ENCODE measurements at places on chromosomes 2 and 18. TPM values are rescaled to one million over a fixed set of nuclear protein-coding genes. Genes with fewer than 3 reads are reported as not detected.

- DNase-seq: no peak
These were observed 8.6 kb downstream of the CLIP4 start for GRCh38 chr2:29123617-29124349.

DNA sequence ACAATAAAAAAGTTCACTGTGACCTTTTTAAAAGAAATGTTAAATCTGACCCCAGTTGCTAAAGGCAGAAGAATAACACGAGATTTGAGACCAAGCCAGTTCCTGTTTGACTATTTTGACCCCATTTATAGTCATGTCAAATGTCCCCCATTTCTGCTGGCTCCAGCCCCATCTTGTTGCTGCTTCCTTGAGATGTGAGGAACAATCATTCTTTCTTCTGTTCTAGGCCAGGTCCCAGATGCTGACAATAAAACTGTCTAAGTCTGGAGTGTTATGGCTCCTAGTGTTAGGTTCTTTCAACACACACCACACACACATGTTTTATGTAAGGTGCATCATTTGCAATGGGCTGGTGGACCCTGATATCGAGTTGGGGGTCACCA, 92.0 kb upstream of the CYP1B1 start:
- no peak for DNase-seq

GRCh38 chr18:71209944-71210343, 921.1 kb downstream of the SOCS6 start:
- no peak for DNase-seq

DNA sequence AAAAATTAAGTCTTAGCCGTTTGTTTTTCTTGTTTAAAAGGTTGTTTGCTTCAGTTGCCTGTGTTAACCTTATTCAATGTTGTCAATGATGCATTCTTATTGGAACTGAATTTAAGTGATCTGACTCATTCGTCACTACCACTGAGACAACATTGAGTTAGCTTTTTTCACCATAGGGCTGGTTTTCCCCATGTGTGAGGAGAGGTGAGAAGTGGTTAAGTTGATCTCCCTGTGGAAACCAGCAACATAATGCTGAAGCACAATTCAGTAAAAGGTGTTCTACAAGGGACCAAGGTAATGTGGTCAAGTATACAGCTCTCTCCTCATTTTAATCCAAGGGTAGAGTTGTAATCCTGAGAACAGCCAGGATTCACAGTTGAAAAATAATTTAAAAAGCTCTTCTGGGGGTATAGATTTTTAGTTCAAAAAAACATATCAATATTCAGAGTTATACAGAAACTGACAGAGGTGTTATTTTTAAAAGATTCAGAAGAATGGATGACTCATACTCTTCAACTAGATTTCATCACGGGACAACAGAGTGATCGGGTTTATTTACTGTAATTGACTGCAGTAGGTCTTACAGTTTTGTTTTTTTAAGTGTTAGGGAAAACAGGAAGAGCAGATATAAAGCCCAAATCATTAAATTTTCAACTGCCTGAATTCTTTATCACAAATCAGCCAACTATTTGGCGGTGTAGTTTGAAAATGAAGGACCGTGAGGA, 12.6 kb downstream of the NOP58 start:
- DNase-seq: no peak

DNA sequence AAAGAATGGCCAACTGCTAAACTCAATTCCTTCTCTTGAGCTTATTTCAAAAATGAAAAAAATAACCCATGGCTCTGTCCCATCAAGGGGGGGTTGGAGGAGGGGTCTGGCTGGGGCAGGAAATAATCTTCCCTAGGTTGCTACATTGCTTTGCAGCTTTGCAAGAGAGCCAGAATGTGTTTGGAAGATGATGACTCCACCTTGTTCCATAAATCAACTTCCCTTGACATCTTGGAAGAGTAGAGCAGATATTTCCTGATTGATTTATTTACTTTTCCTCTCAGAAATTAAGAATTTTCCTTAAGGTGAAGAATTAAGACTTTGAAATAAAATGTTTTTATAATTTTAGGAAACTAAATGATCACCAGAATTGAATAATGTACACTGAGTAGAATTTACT, 41.3 kb downstream of the ESCO1 start:
- no peak for DNase-seq

GRCh38 chr2:17517481-17518211, 594 bp downstream of the RAD51AP2 start:
- no peak for DNase-seq

GRCh38 chr2:118969734-118970395, 27.9 kb downstream of the MARCO start:
- DNase-seq: no peak

DNA sequence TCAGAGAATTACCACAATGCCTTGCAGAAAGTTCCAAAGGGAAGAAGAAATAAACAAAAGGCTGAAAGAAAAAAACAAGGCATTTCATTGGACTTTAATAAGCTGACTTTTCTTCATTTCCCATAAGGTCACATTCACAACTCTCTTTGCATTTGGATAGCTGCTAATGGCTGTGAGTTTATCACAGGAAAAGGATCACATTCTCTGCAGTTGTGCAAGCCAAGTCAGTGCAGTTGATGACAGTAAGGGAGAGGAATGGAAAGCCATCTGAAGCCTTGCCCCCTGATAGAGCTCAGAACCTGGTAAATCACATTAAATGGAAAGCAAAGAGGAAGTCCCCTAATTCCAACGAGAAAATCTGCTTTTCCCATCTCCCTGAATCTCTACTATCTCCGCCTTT, 950.6 kb downstream of the CNTNAP5 start:
- no peak for DNase-seq

- no peak for DNase-seq
These were observed 142.3 kb upstream of the BOD1L2 start for GRCh38 chr18:57004366-57005121.

- DNase-seq: no peak
These were observed 518.8 kb downstream of the LRP1B start for GRCh38 chr2:141611981-141612380.

DNA sequence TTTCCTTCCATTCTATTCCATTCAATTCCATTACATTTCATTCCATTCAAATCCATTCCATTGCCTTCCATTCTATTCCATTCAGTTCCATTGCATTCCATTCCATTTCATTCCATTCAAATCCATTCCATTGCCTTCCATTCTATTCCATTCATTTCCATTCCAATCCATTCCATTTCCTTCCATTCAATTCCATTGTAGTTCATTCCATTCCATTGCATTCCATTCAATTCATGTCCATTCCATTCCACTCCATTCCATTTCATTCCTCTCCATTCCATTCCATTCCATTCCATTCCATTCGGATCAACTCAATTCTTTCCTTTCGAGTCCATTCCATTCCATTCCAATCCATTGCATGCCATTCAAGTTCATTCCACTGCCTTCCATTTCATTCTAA, 1128.3 kb downstream of the RPIA start:
- DNase-seq: no peak

DNA sequence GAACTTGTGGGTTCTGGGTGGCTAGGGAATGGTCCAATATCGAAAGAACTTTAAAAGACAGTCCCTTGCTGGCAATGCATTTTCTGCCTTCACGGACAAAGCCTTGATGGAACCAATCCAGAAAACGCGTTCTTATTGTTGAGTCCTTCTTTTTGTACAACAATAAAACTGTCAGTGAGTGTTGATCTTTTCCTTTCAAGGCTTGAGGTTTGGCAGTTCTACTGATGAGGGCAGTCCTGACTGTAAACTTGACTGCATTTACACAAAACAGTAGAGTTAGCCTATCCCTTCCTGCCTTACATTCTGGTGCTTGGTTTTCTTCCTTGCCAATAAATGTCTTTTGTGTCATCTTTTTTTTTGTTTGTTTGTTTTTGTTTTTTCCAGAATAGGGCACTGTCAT, 2.5 kb upstream of the UGT1A7 start:
- no peak for DNase-seq

DNA sequence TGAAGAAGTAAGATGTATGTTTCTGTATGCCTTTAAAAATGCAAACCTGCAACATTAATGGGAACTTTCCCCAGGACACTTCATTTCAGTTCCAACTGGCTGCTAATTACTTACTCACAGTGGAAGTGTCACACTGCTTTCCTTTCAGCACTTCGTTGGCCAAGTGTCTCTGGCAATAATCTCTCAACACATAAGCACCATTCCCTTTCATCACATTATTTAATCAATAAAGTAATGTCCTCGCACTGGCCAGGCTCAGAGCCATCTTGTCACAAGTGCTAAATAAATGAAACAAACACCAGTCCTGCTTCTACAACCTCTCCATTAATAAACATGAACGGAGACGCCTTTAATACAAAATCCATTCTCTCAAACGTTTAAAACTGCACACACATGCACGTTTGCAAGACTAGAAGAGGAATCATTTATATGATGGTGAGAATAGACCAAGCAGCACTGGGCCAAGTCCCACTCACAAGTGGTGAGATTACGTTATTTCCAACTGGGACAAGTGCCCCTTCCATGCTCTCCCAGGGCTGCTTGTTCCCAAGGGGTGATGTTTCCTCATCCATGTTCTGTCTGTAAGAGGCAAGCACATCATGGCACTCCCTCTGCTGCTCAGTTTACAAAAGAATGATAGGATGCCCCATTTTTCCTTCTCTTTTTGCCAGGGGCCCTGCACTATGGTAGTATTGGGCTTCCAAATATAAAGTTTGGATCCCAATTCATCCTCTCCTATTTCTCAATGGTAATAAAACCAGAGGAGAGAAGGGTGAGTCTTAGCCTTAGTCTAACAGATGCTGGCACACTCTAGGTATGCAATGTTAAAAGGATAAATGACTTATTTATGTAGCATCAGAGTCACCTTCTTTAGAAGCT, 56.8 kb upstream of the ETAA1 start:
- DNase-seq: no peak

DNA sequence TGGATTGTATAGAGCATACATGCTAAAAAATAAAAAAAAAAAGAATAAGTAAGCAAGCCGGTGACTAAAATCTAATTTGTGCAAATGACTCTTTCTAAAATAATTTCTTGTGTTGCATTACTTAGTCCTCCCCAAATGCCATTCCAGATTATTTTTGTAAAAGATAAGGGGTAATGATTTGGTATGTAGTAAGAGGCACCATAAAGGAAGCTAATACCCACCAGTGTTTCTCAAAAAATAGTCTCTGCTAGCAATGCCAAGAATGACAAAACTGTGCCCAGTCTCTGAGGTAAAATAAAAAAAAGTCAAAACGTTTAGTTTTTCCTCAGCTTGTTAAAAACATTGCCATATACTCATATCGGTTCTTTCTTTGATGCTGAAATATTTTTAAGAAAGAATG, 2.7 kb downstream of the METTL5 start:
- no peak for DNase-seq

- DNase-seq: no peak
These were observed 29.2 kb downstream of the CROCC2 start for GRCh38 chr2:240935103-240935876.

- DNase-seq: no peak
These were observed 20.3 kb downstream of the ALK start for GRCh38 chr2:29900971-29901633.

The MALL gene
- polyA plus RNA-seq: 16.5 TPM

The ATOH8 gene
- 12.8 TPM for polyA plus RNA-seq

The SKOR2 gene
- polyA plus RNA-seq: not detected

The CYTIP gene
- 2.2 TPM for polyA plus RNA-seq

The TUBA4B gene
- 0.90 TPM for polyA plus RNA-seq

The CPLX4 gene
- 0.09 TPM for polyA plus RNA-seq

The SPATA3 gene
- polyA plus RNA-seq: not detected

The CD8B2 gene
- polyA plus RNA-seq: 0.11 TPM
